Myocyte (in vitro differentiated cells): ENCODE measurements at places on chromosomes 1 and 21. TPM values are rescaled to one million over a fixed set of nuclear protein-coding genes. Genes with fewer than 3 reads are reported as not detected.

GRCh38 chr1:38029685-38030511 lies 16.7 kb downstream of the POU3F1 start:
- DNase-seq = peak; percentile 76

GRCh38 chr1:182164273-182164672 lies 102.8 kb upstream of the ZNF648 start:
- DNase-seq = no peak

DNA sequence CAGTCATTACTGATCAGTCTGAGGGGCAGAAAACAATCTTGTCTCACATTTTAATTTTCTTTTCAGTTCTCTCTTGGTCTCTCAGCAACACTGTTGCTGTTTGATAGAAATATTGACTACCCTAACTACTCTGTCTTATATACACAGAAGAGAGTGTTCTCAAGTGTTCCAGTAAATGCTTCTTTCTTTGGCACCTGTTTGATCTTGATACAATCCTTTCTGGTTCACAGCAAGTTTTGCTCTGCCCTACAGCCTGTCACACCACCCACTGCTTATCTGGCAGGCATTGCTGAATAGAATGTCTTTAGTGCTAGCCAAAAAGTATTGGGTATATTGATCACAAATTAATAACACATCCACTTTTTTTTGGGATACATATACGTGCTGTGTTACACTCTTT lies 75.7 kb upstream of the WLS start:
- no peak for DNase-seq

DNA sequence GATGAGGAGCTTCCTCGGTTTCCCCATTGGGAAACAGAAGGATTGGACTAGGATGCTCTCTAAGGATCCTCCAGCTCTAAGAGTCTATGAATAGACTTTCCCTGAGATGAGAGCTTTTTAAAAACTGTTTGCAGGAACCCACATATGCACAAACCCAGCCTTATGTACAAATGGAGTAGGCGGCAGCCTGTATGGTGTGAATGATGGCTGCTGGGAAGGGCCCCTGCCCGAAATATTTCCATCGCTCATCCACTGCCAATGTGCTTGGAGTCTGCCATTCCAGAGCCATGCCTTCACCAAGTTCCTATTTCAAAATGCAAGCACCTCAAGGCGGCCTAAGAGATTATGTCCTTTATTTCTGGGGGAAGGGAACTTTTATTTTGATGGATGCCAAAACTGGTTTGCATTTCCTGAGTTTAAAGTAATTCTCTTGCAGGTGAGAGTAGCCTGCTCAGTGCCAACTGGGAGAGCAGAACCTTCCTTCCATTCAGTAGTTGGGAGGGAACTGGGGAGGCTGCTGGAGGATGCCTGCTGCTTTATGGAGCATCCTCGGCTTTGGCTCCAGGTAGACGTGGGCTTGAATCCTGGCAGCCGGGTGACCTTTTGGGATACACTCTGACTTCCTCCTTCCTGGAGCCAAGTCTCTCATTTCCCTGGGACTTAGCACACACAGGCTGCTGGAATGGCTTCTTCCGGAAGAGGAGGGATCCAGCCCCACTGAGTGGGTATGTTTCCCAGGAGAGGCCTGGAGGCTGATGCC lies 165.9 kb downstream of the ACTL8 start:
- no peak for DNase-seq

Gene FAM177B
- not detected in 2 replicates for total RNA-seq
